ENCODE measurements at places on chromosomes 1 and 21. TPM values are rescaled to one million over a fixed set of nuclear protein-coding genes. Genes with fewer than 3 reads are reported as not detected.

The LYSMD1 gene
- total RNA-seq: 6.5 TPM

The AZIN2 gene
- 1.3 TPM for total RNA-seq

The RIPK4 gene
- 23.0 TPM for total RNA-seq

The ZNF648 gene
- not detected for total RNA-seq
